Fibroblast of lung (primary cell): ENCODE measurements at places on chromosomes 7 and 10.

GRCh38 chr10:63887023-63887589, 365.9 kb downstream of the REEP3 start:
- DNase-seq, result no peak

- DNase-seq, result no peak
Observed at GRCh38 chr10:72267819-72268399, 5.8 kb upstream of the DDIT4 start.

DNA sequence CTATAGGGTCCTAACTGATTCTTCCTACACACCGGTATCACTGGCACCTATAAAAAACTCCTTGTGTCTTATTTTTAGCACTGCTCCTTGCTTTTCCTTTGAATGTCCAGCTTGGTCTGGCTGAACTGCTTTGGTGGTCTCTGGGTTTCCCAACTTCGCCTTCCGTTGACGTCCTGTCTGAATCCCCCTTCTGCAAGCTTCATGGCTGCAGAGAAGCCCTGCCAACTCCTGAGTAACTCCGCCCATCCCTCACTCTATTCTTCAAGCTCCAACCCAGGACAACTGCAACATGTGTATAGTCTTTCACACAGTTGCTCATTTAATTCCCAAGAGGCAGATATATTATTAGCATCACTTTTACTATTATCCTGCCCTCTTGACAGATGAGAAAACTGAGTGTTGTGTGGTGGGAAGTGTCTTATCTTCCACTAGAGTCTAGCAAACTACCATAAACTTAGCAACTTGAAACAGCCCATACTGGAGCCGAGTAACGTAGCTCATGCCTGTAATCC, 40.9 kb downstream of the MTURN start:
- no peak for DNase-seq

GRCh38 chr10:81450651-81451050, 424.3 kb upstream of the NRG3 start:
- no peak for DNase-seq

DNA sequence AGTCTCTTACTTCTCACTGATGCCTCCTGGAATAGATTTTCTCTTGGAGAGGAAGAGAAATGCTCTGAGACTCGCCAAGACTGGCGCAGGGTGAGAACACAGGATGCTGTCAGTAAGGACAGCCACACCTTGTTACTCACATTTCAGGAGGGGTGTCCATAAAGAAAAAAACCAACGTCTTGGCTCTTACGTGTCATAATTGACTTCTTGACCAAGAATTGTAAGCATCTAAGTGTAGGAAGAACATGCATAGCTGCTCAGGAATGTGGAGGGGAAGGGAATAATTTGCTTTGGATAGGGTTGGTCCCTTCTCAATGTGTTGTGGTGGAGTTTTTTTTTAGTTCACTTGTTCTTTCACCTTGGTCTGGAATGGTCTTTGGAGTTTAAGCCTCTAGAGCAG, 43.8 kb upstream of the ZNF438 start:
- DNase-seq, result peak; percentile 68

- peak; percentile 5 for DNase-seq
Observed at GRCh38 chr10:89390476-89391225, 1.8 kb upstream of the IFIT1 start.

DNA sequence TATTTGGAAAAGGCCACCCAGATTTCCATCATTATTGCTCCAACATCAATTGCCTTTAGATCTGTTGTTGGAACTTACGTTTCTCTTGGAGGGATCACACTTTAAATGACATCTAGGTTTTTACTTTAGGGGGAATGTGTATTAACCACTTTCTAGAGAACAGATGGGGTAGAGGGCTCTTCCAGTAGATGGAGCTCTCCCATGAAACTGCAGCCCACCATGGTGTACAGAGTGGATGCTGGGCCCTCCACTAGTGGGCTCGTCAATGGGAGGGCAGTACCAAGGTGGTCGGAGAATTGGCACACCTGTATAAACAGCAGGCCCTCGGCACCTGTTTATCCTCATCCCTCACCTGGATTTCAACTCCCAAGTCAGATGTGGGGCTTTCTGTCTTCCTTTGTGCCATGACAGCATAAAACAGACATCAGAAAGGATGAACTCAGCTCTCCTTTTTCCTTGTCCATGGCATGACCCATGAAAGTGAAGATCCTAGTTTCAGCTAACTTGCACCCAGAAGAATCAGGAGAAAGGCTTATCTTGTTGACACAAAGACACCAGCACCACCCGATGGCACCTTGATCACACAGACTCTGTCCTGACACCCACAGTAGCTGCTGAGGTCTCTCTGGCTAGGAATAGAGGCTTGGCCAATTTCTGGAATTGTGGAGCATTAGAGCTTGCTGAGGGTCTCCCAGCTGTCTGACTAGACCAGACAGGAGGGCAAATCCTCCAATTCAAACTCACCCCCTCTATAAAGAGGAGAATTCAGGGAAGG, 150.5 kb downstream of the CYP26A1 start:
- no peak for DNase-seq

DNA sequence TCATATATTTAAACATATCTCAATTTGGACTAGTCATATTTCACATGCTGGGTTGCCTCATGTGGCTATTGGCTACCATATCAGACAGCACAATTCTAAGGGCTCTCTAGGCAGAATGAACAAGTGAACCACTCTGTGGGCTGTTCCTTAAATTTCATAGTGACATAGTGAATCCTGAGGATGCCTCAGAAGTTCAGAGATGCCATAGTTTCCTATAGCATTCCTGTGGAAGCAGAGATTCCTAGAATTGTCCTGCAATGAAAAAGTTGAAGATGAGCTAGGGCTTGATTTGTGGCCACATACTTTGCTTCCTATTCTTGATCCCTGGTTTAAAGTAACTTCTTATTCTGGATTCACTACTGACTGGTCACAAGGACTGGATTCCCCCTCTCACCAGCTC, 35.6 kb downstream of the MKX start:
- no peak for DNase-seq

GRCh38 chr10:93697207-93697606, 5.2 kb downstream of the FRA10AC1 start:
- no peak for DNase-seq

GRCh38 chr7:142838461-142839213, 16.2 kb upstream of the EPHB6 start:
- no peak for DNase-seq

GRCh38 chr7:47383696-47384445, 198.0 kb downstream of the TNS3 start:
- DNase-seq, result no peak

DNA sequence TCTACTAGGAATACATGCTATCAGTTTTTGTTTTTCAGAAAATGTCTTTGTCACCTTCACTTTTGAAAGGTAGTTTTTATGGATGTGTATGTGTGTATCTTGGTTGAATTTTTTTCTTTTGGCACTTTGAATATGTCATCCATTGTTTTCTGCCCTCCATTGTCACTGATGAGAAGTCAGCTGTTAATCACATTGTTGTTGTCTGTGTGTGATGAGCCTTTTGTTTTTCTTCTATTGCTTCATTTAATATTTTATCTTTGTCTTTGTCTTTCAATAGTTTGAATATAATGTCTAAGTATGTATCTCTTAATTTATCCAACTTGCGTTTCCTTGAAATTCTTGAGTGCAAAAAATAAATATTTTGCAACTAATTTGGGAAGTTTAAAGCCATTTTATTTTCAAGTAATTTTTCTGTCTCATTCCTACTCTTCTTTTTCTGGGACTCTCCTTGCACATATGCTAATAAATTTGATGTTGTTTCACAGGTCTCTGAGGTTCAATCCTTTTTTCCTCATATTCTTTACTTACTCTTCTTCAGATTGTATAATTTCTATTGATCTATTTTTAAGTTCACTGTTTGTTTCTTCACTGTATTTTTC, 546.9 kb upstream of the GHITM start:
- DNase-seq, result no peak

DNA sequence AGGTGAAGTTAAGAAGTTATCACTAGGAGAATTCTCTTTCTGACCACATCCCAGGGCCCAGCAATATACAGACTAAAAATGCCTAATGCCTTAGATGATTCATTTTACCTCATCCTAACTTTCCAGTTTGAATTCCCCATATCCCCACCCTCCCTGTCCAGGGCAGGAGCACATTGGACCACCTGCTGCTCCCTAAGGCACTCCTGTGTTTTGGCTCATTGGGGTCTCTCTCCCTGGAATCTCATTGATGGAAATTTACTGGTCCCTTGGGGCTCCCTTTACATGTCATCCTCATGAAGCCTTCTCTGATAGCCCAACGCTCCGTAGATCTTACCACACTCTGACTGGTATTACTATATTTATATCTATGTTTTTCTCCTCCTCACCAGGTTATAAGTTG, 2.7 kb downstream of the IL2RA start:
- no peak for DNase-seq

DNA sequence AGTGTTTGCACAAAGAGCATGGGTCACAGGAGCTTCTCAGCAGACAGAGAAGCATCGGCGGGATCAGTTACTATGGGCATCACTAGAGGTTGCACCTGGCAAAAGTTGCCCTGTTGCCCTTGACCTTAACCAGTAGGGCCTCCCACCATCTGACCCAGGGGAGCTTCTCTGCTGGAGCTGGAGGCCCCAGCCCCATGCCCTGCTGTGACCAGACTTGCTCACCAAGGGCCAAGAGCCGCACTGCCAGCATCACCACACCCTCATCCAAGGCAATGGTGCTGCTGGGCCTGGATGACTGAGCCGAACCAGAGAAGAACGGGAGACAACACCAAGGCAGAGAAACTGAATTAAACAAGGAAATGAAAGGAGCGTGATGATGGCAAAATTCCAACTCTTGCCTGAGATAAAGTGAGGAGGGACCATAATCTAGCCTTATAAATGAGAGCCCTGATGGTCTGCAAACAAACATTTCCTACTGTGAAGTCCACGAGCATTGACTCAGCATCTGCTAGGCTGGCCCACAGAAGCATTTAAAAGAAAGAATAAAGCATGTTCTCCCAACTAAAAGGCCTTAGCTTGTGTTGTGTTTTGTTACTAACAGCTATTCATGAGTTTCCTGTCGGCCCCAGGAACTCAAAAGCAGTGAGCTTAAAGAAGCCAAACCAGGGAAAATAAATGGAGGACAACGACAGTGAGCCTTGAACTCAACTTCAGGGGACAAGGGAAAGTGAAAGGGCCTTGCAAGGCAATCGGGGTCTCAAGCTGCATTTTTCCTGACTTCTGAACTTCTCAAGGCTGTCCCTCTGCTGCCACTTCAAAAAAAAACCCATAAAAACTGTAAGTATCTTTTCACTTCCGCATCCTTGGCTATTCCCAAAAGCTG, 60.4 kb downstream of the AFAP1L2 start:
- peak; percentile 36 for DNase-seq

DNA sequence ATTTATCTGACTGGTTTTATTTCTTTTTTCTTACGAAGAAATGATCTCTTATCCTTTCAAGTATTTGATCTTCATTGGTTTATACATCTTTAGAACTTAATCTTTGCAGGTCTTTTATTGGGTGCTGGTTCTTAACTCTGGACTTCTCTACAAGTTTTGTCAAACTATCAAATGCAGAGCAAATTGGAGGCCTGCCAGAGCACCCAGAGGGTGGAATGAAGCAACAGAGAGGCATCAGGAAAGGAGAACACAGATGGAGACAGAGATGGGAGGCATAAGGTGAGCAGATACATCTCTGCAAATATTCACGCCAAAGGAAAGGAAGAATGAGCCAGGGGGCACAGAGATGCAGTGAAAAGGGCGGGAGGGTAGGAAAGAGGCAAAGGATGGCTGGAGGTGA, 130.3 kb downstream of the PKD1L1 start:
- DNase-seq, result no peak

DNA sequence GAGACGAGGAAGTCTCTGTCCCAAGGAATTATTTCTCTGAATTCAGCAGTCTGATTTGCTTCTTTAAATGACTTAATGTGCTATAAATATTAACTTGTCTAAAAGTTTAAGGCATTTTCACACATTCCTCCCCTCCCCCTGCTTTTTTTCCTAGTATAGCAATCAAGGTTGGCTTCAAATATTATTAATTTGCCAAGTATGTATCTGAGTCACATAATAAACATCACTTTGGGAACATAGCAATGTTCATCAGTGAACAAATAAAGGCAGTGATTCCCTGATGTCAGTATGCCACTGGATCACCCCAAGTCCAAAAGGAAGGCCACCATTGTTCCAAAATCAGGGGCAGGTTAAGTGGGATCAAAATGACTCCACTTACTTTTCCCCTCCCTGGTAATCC, 40.5 kb downstream of the PDE6C start:
- DNase-seq, result peak; percentile 66

DNA sequence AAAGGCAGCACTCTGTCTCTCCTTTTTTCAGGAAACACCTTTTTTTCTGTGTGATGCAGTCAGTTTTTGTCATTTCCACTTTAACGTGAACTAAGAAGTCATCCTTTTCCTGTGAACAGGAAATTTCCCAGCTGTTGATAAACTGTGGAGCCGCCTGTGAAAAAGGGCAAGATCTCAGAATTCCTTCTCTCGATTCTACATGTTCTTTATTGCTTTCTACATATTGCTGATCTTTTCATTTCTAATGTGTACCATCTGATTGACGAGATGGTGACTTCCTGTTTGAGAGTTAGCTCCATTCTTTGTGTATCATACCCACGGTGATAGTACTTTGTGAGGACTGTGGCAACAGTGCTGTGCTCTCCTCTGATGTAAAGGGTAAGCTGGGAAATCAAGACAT, 50.4 kb downstream of the ADD3 start:
- no peak for DNase-seq

DNA sequence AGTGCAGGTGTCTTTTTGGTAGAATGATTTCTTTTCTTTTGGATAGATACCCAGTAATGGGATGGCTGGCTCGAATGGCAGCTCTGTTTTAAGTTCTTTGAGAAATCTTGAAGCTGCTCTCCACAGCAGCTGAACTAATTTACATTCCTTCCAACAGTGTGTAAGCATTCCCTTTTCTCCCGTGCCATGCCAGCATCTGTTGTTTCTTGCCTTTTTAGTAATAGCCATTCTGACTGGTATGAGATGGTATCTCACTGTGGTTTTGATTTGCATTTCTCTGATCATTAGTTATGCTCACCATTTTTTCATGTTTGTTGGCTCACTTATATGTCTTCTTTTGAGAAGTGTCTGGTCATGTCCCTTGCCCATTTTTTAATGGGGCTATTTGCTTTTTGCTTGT, 486.3 kb downstream of the GALNT17 start:
- DNase-seq, result peak; percentile 86

DNA sequence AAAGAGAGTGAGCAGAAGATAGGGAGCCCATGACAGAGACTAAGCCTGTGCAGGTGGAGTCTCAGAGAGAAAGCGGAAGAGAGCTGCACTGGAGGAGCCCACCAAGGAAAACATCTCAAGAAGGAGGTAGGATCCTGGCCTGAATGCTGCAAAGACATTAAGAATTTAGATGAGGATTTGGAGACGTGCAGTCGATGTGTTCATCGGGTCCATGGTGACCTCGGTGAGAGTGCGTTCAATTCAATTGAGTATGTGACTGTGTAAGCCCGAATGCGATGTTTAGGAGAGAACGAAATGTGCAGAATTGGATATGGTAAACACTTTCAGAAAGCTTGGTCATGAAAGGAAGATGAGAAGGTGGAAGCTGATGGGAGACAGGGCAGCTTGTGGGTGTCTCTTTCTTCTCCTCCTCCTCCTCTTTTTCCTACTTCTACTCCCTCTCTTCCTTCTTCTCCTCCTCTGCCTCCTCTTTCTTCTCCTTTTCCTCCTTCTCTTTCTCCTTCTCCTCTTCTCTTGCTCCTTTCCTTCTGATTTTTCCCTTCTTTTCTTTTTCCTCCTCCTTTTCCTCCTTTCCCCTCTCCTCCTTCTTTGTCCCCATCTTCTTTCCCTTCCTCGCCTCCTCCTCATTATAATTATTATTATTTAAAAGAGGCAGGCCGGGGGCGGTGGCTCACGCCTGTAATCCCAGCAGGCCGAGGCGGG, 276.0 kb downstream of the RPS24 start:
- no peak for DNase-seq

GRCh38 chr10:14693891-14694290, 80.8 kb downstream of the FAM107B start:
- no peak for DNase-seq

GRCh38 chr7:30994206-30995100, 30.7 kb downstream of the GHRHR start:
- no peak for DNase-seq
